ENCODE measurements at places on chromosomes 7 and 10.

DNA sequence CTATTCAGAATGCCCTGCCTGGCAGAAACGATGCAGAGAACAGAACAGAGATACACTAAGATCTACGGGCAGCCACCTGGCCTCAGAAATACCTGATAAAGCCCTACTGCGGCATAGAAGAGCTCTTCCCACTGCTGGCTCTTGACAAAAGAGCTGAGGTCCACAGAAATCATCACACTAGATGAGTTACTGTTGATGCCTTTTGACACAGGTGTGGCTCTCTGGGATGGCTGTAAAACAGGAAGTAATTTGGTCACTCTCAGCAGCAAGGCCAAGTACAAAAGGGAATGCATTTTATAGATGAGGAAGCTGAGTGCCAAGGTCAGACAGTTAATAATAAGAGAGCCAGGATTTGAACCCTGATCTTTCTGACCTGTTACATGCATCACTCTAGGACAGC lies 35.0 kb upstream of the ACSL5 start:
- no peak for DNase-seq

GRCh38 chr7:43678315-43678714 lies 51.0 kb downstream of the COA1 start:
- no peak for DNase-seq

- no peak for DNase-seq
Observed at GRCh38 chr10:132463333-132464255, 66.6 kb downstream of the PWWP2B start.

DNA sequence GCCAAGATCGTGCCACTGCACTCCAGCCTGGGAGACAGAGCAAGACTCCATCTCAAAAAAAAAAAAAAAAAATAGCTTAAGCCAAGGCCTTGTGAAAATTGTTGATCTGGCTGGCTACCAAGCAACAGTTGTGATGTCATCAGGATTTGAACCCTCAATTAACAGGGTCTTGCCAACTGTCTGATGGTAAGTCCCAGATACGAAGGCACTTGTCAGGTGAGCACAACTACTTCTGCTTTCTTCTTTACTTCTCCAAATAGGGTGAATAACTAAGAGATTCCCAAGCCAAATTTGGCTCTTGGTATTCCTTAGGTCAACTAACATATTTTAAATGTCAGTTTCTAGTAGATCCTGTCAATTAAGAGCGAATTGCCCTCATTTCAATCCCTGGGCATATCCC lies 47.4 kb downstream of the ANKRD61 start:
- DNase-seq = no peak

- DNase-seq = no peak
Observed at GRCh38 chr10:74825371-74826141, 844 bp upstream of the KAT6B start.

GRCh38 chr7:77923419-77923818 lies 124.8 kb downstream of the PHTF2 start:
- DNase-seq = no peak
